ENCODE measurements at places on chromosomes 3 and 15.
A peak's percentile ranks its signal among the peaks of the same experiment; 100 is the strongest.

GRCh38 chr3:151426341-151426657 is 34.6 kb downstream of the IGSF10 start:
- no peak for DNase-seq

- DNase-seq = no peak
Measured at GRCh38 chr3:116084999-116085791, 360.1 kb downstream of the LSAMP start.

GRCh38 chr3:5036858-5037257 is 57.6 kb downstream of the BHLHE40 start:
- DNase-seq = no peak

DNA sequence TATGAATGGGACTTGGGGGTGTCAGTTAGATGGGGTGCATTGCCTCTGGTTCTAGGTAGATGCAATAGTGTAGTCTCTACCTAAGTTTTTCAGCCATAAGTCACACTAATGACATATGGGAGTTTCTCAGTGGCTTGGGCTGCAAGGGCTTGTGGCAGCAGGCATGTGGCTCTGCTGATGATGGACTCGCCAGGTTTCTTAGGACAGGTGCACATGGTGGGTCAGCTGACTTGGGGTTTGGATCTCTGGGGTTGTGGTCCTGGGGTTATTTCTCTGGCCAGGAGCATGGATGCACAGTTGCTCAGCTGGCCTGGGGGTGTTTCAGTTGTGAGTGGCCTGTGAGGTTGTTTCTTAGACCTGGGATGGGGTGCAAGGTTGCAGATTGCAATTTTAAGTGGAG is 120.0 kb upstream of the DCBLD2 start:
- DNase-seq = no peak

- no peak for DNase-seq
Measured at GRCh38 chr3:172938788-172939187, 188.3 kb downstream of the ECT2 start.

GRCh38 chr3:122234117-122234516 is 50.6 kb downstream of the CASR start:
- no peak for DNase-seq

DNA sequence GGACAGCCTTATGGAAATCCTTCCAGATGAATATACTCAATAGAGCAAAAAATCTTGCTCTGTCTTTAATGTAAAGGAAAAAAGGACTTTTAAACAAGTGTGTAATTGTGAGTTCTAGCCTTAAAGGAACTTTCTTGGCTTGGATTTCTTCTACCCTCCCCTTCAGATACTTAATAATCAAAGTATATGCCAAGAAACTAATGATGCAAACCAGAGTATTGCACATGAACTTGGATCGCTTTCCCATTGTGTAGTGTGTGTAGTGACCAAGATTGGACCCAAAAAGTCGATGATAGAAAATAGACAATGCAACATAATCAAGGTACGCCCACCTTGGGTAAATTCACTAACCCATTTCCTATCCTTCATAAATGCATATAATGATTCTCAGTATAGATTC is 123.8 kb downstream of the TIGIT start:
- no peak for DNase-seq

GRCh38 chr15:31471731-31472430 is 145.2 kb downstream of the KLF13 start:
- no peak for DNase-seq

GRCh38 chr3:144586382-144586781 is 614.8 kb downstream of the DIPK2A start:
- no peak for DNase-seq

- DNase-seq = no peak
Measured at GRCh38 chr15:63554337-63554927, 42.8 kb upstream of the FBXL22 start.

- DNase-seq = no peak
Measured at GRCh38 chr15:60546744-60547143, 67.8 kb upstream of the ICE2 start.

GRCh38 chr3:15256861-15257341 is 50.9 kb downstream of the CAPN7 start:
- no peak for DNase-seq

DNA sequence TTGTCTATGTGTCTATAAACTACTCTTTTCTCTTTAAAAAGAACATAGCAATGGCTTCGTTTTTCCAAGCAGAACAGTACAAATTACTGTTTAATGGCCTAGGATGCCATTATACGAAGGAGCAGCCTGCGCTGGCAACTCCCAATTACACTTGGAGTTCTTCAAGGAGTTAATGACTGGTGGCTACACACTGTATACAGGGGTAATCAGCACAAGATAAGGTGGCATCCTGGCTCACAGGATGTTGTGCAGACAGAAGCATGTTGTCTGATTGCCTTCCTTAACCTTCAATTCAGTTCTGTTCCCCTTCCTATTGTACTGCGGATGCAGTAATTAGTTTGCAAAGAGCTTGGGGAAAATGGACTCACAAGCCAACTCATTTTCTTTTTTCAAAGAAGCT is 250.7 kb upstream of the ROBO2 start:
- no peak for DNase-seq

GRCh38 chr3:177754508-177754921 is 557.2 kb upstream of the TBL1XR1 start:
- DNase-seq = no peak

- DNase-seq = peak; percentile 87
Measured at GRCh38 chr3:46368569-46368968, 2.2 kb upstream of the CCR5 start.

DNA sequence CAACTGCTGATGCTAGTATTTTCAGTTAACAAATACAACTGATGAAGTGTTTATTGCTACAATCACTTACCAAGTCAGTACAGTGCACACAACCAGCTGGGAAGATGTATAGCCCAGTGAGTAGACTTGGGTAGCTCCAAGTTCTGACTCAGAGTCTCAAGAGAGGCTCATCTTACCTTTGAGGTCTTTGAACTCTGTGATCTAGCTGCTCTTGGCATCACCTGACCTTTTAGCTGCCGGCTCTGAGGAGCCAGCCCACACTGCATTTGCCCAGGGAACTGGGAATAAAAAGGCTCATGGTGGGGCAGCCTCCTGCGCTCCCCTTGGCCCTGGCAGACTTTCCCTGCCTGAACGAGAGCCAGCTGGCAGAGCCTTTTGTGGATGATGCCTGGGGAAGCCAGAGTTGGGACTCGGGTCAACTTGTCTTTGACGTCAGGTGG is 82.6 kb downstream of the CEMIP start:
- DNase-seq = no peak

- no peak for DNase-seq
Measured at GRCh38 chr3:193732391-193732790, 139.4 kb downstream of the OPA1 start.

DNA sequence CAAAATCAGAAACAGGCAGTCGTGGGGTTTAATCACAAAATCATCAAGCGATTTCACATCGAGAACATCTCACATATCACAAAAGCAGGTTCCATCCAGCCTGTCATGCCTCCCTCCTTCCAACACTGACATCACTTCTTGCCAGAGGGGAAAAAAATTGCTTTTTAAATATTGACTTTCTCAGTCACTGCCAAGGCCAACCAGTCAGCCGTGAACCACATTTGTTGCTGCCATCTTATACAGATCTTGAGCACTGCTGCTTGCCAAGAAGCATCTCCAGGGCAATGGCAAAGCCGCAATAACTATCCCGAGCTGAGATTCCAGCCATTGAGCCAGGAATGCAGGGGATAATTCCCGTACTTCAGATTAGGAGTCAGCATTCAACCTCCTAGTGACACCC is 174.6 kb downstream of the ANXA2 start:
- DNase-seq = no peak

DNA sequence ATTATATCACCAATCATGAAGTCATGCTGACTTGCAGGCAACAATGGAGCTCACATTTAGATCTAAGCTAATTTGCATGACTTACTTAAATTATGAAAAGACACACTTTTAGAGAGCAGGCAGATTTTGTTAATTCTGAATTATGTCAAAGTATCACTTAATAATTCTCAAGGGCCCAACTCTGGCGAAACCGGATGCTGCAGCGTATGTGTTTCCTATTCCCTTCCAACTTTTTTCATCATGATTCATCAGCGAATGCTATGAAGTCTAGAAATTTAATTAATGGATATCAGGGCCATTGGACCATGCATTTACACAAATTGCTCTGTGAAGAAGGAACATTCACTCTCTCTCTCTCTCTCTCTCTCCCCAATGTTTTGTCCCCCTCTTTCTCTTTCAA is 63.5 kb upstream of the GOLGA8A start:
- no peak for DNase-seq

GRCh38 chr15:70669006-70669602 is 94.3 kb downstream of the UACA start:
- DNase-seq = peak; percentile 72

DNA sequence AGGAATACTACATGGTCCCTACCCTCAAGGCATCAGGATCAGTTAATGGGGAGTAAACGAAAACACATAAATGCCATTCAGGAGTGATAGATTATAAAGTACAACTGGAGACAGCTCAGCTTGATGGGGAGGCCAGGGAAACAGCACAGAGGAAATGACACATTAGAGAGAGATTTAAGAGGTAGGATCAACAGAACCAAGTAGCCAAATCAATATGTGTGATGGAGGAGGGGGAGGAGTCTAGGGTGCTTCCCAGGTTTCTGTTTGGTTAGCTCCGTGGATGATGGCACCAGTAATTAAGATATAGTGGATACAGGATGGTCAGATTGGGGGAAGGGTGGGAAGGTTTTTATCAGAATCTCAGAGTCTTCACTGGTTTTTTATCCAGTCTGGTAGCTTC is 229.5 kb upstream of the ROPN1 start:
- no peak for DNase-seq

GRCh38 chr3:183764847-183765731 is 60.3 kb downstream of the MAP6D1 start:
- no peak for DNase-seq
